ENCODE measurements at places on chromosomes 1 and 21.

DNA sequence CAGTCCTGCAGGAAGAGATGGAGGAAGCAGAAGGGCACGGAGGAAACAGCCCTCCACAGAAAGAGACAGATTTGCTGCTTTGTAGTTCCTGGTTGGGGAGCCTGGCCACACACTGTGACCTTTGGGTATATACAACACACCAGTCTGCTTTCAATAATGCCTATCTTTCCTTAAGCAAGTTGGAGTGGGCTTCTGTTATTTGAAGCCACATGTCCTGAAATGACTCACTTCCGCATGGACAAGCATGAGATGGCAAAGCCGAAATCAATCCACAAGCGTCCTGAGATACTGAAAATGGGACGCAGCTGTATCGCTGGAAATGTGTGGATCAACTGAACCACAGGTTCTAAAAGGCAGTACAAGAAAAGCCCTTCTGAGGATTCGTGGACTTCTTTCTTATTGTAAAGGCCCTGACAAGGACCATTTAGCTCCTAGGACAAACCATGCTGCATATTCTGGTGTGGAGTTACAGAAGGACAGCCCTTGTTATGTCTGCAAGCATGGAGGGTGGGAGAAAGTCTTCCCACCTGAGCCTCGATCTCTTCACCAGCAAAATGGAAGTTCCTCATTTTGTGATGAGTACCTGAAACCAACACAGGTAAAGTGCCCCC, 22.7 kb upstream of the FHAD1 start:
- DNase-seq = peak; percentile 85

DNA sequence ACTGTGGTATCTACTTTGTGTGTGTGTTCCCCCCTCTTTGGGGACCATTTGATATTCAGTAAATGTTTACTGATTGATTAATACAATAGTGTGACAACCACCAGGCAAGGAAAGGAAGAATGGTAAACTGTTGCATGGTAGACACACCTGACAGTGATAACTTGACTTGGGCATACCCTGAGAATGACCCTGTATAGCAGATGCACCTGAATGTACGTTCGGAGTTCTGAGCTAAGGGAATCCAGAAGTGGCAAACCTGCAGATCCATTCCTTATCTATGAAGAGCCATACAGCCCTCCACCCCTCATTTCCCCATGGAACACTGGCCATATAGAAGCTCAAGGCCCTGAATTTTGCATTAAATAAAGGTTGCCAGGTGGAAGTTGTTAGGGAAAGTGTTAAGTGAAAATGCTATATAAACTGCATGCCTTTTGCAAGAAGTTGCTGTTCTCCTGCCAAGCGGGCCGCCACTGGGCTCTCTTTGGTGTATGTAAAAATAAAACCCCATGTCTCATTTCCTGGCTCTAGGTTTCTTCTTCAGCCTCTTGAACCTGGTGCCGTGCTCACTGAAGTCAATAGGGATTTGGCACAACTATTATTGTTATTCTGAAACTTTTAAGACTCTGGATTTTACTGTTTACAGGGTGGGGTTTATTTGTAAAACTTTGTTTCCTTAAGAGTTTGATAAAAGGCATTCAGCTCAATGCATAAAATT, 32.6 kb upstream of the DENND1B start:
- DNase-seq = no peak

- no peak for DNase-seq
Observed at GRCh38 chr1:232574889-232575762, 54.8 kb downstream of the SIPA1L2 start.

- no peak for DNase-seq
Observed at GRCh38 chr1:226542623-226543103, 5.9 kb upstream of the STUM start.

DNA sequence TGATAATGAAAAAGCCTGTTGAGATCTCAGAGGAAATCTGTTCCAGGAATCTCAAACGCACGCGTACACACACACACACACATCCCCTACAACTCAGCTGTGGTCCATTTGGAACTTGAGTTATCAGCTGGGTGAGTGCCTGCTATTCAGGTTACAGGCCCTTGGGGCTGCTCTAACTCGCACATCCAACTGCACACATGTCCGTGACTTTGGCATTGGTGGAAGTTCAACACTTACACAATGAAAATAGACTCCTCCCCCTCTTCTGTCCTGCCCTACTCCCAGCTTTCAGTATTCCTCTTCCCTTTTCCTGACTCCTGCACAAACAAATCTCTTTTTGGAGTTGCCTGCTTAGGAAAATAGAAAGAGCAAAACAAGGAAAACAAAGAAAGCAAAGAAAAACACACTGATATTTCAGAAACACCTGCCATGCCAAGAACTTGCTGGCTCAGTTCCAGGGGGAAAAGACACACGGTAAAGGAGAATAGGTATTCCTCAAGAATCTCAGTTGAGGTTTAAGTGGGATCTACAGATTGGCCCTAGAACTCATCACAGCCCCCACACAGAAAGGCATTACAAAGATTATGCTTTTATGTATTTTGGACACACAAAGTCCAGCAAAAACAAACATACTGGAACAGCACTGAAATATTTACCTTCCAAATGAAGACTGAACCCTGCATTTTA, 140.9 kb downstream of the TGFBR3 start:
- no peak for DNase-seq

DNA sequence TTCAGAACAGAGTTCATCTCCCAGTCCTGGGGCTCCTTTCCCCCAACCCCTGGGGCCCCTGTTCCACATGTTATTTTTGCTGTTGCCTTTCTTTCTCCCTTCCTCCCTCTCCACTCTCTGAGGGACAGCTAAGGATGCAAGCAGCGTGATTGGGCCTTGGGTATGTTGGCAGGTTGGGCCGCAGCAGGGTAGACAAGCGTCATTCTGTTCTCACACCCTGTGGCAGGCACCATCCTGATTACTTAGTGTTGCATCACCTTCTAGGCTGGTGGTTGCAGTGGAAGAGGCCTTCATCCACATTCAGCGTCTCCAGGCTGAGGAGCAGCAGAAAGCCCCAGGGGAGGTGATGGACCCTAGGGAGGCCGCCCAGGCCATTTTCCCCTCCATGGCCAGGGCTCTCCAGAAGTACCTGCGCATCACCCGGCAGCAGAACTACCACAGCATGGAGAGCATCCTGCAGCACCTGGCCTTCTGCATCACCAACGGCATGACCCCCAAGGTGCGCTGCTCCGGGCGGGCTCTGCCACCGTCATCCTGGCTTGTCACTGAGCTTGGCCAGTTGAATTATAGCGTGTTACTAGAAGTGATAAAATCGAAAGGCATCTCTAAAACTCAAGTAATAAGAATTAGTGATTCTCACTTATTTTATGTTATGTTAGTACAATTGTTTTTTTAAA, 43.4 kb downstream of the VANGL1 start:
- no peak for DNase-seq

GRCh38 chr1:39574646-39575045, 1.9 kb downstream of the PABPC4 start:
- no peak for DNase-seq
